ENCODE measurements at places on chromosomes 12 and 14. TPM values are rescaled to one million over a fixed set of nuclear protein-coding genes. Genes with fewer than 3 reads are reported as not detected.

- no peak for DNase-seq
Observed at GRCh38 chr14:29743531-29743930, 184.1 kb downstream of the PRKD1 start.

DNA sequence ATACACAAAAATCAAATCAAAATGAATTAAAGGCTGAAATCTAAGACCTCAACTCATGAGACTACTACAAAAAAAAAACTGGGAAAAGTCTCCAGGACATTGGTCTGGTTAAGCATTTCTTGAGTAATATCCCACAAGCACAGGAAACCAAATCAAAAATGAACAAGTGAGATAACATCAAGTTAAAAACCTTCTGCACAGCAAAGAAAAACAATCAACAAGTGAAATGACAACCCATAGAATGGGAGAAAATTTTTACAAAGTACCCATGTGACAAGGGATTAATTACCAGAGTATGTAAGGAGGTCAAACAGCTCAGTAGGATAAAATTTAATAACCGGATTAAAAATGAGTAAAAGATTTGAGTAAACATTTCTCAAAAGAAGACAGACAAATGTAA lies 338.7 kb downstream of the SLC16A7 start:
- no peak for DNase-seq

GRCh38 chr12:93846936-93847516 lies 169.9 kb downstream of the CRADD start:
- DNase-seq = no peak

DNA sequence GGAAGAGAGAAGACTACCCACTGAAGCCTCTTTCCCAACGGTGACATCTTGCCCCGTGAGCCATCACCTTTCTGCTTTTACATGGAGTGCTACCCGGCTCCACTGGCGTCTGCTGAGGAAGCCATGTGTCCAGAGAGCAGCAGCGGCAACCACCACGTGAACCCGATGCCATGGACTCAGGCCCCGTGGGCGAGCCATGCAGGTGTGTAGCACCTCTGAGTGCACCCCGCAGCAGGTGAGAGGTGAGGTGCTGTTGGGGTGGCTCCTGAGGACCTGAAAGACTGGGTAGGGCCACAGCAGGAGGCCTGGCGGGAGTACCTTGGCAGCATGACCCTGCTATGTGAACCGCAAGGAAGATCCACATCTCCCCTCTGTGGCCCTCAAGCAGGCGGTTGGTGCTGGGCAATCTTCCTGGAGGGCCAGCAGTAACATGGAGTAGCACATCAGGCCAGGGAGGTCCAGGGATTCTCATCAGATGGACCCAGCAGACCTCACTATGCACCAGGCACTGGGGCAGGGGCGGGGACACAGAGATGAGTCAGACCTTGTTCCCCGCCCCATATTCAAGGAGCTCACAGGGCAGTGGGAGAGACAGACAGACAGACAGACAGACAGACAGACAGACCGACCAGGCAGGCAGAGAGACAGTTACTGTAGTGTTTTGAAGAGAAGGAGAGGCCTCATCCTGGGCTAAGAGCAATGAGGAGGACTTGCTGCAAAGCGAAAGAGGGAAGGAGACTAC lies 129.6 kb downstream of the PAPOLA start:
- DNase-seq = no peak

DNA sequence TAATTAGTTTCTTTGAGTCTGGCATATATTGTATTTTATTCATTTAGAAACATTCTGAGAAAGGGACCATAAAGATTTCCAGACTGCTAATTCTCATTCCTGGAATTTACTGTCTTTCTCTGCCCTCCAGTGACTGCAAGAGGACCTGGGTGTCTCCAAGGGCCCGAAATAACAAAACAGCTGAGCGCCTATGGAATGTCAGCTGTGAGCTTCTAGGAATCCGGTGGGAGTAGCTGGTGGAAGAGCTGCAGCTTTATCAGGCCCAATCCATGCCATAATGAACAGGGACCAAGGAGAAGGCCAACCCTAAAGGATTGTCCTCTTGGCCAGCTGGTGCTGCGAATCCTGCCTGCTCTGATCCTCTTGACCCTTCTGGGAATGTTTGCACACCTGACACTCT lies 31.9 kb downstream of the RDH12 start:
- no peak for DNase-seq

DNA sequence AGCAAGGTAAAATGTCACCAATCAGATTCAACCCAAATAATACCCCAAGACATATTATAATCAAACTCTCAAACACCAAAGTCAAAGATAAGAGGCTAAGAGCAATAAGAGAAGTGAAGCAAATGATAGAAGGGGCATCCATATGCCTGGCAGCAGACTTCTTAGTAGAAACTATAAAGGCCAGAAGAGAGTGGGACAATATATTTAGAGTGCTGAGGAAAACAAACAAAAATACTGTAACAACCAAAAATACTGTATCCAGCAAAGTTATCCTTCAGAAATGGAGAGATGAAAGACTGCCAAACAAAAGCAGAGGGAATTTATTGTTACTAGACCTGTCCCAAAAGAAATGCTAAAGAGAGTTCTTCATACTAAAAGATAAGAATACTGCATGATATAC lies 25.8 kb downstream of the COX16 start:
- no peak for DNase-seq

VRK1 gene
- 10.8 TPM for total RNA-seq

MYH6 gene
- total RNA-seq = not detected

PRKD1 gene
- 1.0 TPM for total RNA-seq

Measured in bronchial epithelial cell (primary cell).